ENCODE measurements at places on chromosomes 5 and 9. TPM values are rescaled to one million over a fixed set of nuclear protein-coding genes. Genes with fewer than 3 reads are reported as not detected.
A peak's percentile ranks its signal among the peaks of the same experiment; 100 is the strongest.

- DNase-seq = no peak
These were observed 326.9 kb downstream of the SLIT3 start for GRCh38 chr5:168974082-168974481.

- DNase-seq = no peak
These were observed 1.3 kb downstream of the RPP25L start for GRCh38 chr9:34610434-34611206.

SH3PXD2B gene
- polyA plus RNA-seq = 0.42 TPM

COL15A1 gene
- not detected for polyA plus RNA-seq

GRCh38 chr9:69030851-69031645 is 4.5 kb upstream of the FXN start:
- DNase-seq = no peak

DNA sequence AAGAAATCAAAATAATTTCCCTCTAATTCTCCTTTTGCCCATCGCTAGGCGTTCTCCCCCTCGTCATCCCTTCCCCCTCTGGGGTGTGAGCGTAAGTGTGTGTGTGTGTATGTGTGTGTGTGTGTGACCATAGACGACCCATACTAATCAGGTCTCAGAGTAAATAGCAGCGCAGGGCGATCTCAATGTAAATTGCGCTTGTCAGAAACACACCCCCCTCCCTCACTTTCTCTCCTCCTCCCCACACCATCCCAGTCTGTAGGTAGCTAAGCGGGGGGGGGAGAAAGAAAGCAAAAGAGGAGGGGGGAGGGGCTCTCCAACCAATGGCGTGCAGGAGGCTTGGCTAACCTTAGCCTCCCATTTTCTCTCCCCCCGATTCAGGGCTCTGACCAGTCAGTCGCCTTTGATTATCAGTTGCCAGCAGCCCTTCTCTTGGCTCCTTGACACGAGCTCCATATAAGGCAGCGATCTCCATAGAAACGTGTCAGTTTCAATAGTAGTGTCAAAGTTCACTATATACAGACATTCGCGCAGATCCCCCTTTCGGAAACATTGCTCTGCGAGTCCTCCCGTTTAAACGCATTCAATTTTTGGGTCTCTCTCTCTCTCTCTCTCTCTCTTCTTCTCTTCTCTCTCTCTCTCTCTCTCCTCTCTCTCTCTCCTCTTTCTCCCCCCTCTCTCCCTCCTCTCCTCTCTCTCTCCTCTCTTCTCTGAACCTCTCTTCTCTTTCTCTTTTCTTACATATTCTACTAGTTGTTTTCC is at the start of gene NR2F1:
NR2F1 (plus strand) TSS at position 546 of the 762 bp plus-strand sequence. CDS start 1,802 bp downstream, outside the sequence.
- DNase-seq = no peak

CEL gene
- 0.07 TPM for polyA plus RNA-seq

ARL14EPL gene
- not detected for polyA plus RNA-seq

DNA sequence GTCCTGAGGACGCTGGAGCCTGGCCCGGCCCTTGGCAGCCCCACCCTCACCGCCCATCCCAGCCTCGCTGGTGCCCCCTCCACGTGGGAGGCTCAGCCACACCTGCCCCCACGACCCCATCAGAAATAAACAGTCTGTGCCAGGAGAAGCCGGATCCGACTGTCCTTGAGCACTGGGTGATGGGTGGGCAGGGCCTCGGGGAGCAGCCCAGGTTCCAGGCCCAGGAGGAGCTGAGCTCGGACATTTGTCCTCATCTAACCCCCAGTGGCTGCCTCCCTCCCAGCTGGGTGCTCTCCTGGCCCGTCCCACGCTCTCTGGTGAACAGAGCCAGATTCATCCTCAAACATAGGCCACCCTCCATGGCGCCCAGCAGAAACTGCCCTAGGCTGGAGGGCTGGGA is 4.6 kb upstream of the PTGDS start:
- DNase-seq = no peak

SPINK4 gene
- polyA plus RNA-seq = not detected

IQGAP2 gene
- 16.1 TPM for polyA plus RNA-seq

ELAVL2 gene
- 0.46 TPM for polyA plus RNA-seq

CRHBP gene
- polyA plus RNA-seq = not detected

TAF1L gene
- polyA plus RNA-seq = not detected

KCNMB1 gene
- polyA plus RNA-seq = 2.5 TPM

GRCh38 chr5:52024359-52024758 is 641.1 kb downstream of the ISL1 start:
- DNase-seq = no peak

DNA sequence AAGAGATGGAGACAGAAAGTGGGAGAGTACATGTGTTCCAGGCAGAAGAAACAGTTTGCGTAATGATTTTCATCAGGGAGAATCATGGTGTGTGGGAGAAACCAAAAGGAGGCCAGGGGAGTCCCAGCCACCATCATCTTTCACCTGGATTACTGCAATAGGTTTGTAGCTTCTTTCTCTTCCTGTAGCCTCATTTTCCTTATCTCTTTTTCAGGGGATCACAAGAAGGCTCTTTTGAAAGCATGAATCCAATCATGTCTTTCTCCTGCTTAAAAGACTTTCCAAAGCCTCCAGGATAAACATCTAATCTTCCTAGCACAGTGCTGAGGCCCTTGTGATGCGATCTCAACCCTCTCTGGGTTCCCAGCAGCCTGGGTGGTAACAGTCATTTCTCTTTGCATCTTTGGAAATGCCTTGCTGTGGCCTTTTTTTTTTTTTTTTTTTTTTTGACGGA is 10.3 kb upstream of the GPBP1 start:
- no peak for DNase-seq

GRCh38 chr5:169296419-169297143 is 4.4 kb downstream of the SLIT3 start:
- no peak for DNase-seq

DNA sequence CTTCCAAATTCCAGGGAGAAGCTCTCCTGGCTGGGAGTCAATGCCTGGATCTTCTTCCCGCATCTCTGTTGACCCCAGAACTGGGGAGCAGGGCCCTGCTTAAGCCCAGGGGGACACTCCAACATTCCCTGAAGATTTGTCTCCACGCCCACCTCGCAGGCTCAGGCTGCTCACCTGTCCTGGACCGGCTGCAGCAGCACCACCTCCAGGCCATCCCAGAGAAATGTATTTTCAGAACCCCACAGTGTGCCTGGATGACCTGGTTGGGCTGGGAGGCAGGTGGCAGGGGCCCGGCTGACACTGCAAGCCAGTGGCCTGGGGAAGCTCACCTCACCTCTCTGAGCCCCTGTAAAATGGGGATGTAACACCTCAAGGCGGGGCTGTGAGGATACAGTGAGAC is 27.1 kb upstream of the ZBTB43 start:
- DNase-seq = no peak

GRCh38 chr5:94031631-94032030 is 290.2 kb upstream of the POU5F2 start:
- no peak for DNase-seq

DNA sequence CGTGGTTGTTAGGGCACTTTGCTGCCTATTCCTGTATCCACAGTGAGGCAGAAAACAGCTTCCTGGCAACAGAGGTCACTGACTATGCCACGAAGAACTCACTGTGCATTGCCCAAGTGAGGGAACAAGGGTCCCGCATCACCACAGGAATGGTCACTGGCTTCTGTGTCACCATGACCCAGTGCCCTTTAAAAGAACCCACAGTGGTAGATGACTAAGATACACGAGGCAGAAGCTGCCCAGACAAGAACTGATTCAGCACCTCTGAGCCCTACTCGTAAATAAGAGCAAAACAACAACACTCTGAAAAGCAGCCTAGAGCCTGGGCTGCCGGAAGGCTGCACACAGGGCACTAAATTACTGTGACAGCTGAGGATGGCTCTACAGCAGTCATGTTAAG is 236.6 kb upstream of the RASEF start:
- DNase-seq = no peak

FOXD4L3 gene
- not detected for polyA plus RNA-seq

- no peak for DNase-seq
These were observed 46.6 kb downstream of the ANGPTL2 start for GRCh38 chr9:127075624-127076372.

ZDHHC11B gene
- polyA plus RNA-seq = not detected

CLK4 gene
- polyA plus RNA-seq = 16.4 TPM

- DNase-seq = no peak
These were observed 2.3 kb upstream of the POMT1 start for GRCh38 chr9:131500377-131500776.

DNA sequence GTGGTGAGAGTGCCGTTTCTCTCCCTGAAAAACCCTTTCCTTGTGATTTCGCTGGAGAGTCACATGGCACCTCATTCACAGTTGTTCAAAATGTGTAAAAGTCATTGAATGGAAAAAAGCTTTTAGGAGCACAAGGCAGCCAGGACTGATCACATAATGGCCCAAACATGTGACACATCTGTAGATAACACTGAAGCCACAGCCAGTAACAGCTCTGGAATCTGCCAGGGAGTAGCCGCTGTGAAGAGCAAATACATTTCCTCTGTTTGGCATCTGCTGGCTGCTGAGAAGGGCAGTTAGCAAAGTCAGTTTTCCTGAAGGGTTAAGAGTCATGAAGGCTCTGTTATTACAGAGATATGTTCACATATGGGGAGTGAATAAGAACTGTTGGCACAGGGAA is 271.8 kb downstream of the NNT start:
- DNase-seq = no peak

- no peak for DNase-seq
These were observed 19.1 kb downstream of the TNFSF8 start for GRCh38 chr9:114911167-114911821.

- no peak for DNase-seq
These were observed 33.2 kb downstream of the SHB start for GRCh38 chr9:38035873-38036272.

DNA sequence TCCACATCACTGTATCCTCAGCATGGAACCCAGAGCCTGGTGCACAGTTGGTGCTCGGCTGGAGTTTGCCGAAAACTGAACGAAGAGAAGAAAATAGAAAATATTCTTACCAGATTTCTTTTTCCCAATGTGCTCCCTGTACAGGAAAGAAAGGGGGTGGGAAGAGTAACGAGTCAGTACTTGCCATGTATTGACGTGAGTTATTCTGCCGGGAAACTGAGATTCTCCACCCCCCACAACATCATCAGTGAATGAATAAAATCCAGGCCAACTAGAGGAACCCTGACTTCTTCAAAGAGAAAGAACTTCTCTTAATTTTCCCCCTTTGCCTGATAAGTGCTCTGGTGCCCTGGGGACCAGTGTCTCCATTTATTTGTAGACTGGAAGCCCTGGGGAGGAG is 80.6 kb downstream of the SH3PXD2B start:
- no peak for DNase-seq

GRCh38 chr9:113506090-113506589 is 42.6 kb downstream of the RGS3 start:
- DNase-seq = no peak

DNA sequence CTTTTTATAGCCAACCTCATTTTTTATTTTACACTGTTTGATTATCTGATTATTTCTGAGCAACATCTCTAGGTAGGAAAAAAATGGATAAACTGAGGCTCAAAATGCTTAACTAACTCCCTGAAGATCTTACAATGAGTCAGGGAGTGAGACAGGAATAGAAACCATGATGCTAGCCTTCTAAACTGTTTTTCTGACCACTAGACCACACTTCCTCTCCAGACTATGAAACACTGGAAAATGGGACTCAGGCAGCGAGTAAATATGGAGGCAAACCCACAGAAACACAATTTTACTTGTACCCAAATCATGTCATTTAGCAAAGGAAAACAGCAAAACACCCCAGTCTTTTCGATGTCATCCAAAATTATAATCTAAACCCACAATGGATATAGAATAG is 129.9 kb upstream of the ANKH start:
- no peak for DNase-seq

DNA sequence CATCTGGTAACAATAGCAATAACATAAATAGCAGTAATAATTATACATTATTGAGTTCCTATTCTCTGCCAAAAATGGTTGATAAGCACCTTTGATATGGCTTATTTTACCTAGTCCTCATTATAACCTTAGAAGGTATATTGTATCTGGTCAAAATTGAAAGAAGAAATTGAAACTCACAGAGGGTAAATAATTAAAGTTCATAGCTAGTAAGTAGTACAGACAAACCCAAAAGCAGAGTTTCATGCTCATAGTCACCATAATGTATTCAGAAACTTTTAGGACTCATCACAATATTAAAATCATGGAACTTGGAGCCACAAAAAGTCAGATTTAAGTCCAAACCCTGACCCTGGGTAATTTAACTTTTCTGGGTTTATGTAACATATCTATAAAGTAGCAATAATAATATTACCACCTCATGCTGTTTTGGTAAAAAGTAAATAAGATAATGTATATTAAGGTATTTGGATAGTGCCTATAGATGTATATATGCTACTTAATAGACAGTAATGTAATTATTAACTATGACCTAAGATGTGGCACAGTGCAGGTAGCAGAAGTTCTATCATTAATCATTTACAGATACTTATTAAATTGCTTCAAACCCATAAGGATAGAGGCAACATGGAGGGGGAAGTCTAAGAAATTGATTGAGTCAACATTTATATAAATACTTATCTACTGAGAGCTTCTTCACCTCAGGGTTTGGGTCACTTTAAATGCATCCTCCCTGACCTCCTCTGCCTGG is 32.4 kb downstream of the STK32A start:
- DNase-seq = no peak

DNA sequence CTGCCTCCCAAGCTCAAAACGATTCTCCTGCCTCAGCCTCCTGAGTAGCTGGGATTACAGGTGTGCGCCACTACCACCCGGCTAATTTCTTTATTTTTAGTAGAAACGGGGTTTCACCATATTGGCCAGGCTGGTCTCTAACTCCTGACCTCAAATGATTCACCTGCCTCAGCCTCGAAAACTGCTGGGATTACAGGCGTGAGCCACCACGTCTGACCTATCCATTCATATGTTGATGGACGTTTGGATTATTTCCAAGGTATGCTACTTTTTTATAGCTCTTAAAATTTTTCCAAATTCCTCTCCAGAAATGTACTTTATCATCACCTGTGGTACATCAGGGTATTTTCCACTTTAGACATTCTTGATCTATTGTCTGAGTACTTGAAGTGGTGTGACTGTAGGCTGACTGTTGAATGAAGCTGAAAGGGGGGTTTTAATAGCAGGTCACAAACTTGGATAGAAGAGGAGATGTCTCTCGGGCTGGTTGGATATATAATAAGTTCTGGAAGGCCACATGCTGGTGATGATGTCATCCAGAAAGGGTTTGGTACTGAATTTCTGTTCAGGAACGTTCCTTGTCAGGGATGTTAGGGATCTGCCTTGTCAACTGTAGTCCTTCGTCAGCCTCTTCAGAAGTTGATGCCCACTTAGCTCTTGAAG is 7.4 kb downstream of the CTNNA1 start:
- no peak for DNase-seq

ABO gene
- not detected for polyA plus RNA-seq

DNA sequence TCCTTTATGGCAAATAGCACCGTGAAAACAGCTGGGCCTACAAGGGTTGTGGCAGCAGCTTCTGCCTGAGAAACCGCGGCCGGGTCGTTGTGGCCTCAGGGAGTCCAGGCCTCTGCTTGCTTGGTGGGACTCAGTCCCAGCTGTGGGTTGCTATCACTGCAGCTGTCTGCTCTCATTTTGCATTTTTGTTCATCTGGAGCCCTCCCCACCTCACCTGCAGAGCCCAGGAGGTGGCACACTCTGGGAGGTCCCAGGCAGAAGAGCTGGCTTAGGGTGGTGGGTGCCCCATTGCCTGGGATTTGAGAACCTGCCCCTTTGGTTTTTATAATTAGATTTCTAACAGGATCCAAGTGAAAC is 138.4 kb downstream of the GADD45G start:
- peak; percentile 36 for DNase-seq

AGXT2 gene
- polyA plus RNA-seq = not detected

OLFML2A gene
- polyA plus RNA-seq = not detected

PRDM9 gene
- not detected for polyA plus RNA-seq

- peak; percentile 34 for DNase-seq
These were observed 17.5 kb downstream of the WHRN start for GRCh38 chr9:114487607-114488300.

GRCh38 chr5:14818931-14819790 is 52.4 kb downstream of the ANKH start:
- no peak for DNase-seq

All from GM12878 (cell line).